ENCODE measurements at places on chromosomes 7 and 10. TPM values are rescaled to one million over a fixed set of nuclear protein-coding genes. Genes with fewer than 3 reads are reported as not detected.

- DNase-seq, result no peak
Measured at GRCh38 chr10:115710136-115710535, 562.9 kb downstream of the GFRA1 start.

GRCh38 chr7:82375713-82376112, 67.9 kb downstream of the CACNA2D1 start:
- no peak for DNase-seq

- no peak for DNase-seq
Measured at GRCh38 chr10:127346604-127347003, 150.2 kb upstream of the INSYN2A start.

- no peak for DNase-seq
Measured at GRCh38 chr7:121544238-121544637, 148.1 kb upstream of the FAM3C start.

DNA sequence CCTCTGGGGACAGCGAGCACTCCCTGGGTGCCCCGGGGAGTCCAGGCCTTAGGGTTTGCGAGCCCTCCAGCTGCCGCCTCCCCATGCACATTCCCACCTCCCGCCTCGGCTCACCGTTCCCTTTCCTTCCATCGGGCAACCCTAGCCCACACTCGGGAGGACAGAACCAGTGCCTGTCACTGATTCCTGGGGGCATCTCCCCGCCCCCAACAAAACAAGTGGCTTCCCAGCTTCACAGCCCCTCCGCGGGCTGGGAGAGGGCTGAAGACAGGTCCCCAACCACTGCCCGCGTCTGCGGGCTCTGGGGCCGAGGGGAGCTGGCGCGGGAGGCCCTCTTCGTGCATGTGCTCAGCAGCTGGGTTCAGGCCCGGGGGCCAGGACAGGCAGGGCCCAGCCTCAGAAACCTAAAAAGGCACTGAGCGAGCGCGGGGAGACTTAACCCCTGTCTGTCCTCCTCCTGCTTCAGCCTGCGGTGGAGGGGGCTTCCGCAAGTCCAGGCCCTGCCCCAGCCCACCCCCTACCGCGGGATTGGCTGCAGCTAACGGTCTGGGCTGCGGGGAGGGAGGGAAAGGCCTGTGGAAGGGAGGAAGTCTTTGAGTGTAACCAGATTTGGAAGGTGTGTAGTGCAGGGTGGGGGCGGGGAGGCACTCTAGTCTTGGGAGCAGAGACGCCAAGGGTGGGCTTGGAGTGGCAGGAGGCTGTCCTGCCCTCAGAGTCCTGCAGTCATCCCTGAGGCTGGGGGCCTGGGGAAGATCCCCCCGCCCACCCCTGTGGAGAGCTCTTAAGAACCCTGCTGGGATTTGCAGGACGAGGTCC, 1.2 kb downstream of the FLNC start:
- DNase-seq, result no peak

DNA sequence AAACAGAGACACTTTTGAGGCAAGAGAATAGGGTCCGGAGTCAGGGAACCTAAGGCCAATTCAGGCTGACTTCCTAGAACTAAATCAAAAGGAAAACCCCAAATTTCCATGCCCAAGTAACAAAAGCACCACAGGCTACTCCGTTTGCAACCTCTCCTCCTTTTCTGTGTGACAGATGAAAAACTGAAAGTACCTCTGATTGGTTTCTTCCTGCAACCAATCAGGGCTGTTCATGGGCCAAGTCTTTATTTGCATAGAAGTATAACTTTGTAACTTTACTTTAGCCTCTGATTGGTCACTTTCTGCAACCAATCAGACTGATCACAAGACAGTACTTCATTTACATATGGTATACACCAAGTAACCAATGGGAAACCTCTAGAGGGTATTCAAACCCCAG, 239.9 kb upstream of the KCND2 start:
- no peak for DNase-seq

Gene TPK1
- 18.8 TPM for total RNA-seq

- DNase-seq, result no peak
Measured at GRCh38 chr7:2791390-2791789, 52.7 kb downstream of the GNA12 start.

DNA sequence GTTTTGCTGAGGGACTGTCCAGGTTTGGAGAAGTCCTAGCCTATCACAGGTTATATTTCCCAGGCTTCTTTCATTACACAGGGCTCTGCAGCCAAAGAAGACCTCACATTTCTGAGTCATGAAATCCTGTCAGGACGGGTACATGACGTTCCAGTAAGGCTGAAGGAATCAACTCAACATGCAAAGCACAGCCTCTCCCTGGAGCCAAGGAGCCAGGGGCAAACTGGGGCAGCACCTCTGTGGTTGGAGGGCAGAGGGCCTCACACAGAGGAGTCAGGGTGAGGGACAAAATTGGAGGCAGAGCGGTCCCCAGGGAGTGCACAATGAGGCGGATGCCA, 116.3 kb upstream of the GDF10 start:
- no peak for DNase-seq

GRCh38 chr10:115802911-115803310, 470.1 kb downstream of the GFRA1 start:
- DNase-seq, result no peak

GRCh38 chr7:137642031-137642430, 204.7 kb downstream of the DGKI start:
- DNase-seq, result no peak

- no peak for DNase-seq
Measured at GRCh38 chr10:18906636-18907035, 142.0 kb upstream of the MALRD1 start.

DNA sequence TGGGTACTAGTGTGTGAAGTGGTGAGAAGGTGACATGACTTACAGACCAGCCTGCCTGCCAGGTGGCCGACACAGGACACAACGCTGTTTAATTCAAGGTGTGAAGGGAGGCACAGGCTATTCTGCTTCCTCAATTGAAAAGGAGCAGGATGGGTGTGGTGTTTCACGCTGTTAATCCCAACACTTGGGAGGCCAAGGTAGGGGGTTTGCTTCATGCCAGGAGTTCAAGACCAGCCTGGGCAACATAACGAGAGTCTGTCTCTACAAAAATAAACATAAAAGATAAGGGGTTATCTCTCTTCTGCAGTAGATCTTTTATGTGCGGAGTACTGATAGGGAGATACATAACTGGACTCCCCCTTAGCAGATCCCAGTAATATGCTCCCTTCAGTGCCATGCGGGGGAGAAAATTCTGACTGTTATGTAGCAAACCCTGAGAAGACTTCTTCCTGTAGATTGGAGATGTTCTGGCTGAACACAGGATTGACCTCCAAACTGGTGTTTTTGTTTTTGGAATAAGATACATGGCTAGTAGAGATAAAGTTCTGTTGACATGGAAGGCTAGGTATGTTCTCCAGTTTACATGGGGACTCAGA, 63.2 kb downstream of the CCNY start:
- no peak for DNase-seq

GRCh38 chr7:111867348-111867931, 305.1 kb upstream of the IMMP2L start:
- DNase-seq, result no peak

Gene ZNF365
- total RNA-seq, result 0.25 TPM

- peak; percentile 93 for DNase-seq
Measured at GRCh38 chr7:73828107-73828803, 2.5 kb upstream of the CLDN4 start.

DNA sequence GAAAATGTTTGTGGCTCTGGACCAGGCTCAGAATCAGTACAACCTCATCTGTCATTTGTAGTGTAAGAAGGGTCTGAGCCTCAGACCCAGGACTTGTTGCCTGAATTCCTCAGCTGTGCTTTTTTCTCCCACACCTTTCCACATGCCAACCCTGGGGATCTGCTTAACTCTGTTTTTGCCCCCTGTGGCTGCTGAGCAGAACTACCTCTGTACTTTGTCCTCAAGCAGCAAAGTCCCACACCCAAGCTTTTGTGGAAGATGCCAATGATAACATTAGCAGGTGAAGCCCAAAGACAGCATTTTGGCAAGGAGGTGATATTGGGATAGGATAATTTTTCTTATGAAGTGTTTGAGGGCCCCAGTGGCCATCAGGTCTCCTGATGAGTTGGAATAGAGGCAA, 5.8 kb upstream of the CYP2C18 start:
- peak; percentile 67 for DNase-seq

Gene SEMA3A
- 1.7 TPM for total RNA-seq

GRCh38 chr7:86012971-86013370, 630.7 kb upstream of the GRM3 start:
- DNase-seq, result no peak

DNA sequence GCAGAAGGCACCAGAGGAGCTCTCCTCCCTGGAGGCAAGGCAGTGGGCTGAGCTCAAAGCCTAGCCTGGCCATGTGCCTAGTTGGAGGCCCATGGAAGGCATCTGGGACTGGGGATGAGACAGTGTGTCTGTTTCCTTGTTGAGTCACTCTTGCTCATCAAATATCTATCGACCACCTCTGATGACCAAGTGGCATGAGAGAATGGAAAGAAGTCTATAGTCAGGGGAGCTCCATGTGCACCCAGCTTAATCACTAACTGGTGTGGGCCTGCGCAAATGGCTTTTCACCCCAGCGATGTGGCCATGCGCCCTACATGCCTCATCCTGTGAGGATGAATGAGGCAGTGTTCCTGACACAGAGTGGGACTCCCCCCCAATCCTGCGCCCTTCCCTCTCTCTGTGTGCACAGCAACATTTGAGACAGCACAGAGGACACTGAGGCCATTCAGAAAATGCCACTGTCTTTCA, 229.9 kb downstream of the RPS24 start:
- no peak for DNase-seq

DNA sequence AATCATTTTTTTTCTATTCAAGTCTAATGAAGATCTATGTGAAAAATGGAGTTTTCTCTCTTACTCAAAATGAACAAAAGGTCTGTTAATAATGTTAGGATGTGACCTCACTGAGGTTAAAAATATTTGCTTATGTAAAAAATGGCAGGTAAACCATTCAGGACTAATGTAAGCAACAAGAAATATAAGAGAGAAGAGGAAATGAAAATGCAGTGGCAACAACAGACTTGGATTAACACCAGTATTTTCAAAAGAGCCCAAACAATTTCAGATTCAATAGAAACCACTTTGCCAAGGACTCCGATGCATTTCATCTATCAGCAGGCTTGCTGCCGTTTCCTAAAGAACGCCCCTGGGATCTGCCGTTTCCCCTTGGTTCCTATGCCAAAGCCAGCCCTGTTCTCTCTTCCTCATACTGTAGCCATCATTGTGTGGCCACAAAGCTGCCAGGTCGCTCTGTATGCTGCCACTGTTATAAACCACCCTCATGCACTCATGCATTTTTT, 66.4 kb downstream of the MTURN start:
- no peak for DNase-seq

Gene INMT
- total RNA-seq, result 2.3 TPM

Gene PRLHR
- not detected for total RNA-seq

Gene APBB1IP
- 2.1 TPM for total RNA-seq

Gene CABCOCO1
- total RNA-seq, result not detected

DNA sequence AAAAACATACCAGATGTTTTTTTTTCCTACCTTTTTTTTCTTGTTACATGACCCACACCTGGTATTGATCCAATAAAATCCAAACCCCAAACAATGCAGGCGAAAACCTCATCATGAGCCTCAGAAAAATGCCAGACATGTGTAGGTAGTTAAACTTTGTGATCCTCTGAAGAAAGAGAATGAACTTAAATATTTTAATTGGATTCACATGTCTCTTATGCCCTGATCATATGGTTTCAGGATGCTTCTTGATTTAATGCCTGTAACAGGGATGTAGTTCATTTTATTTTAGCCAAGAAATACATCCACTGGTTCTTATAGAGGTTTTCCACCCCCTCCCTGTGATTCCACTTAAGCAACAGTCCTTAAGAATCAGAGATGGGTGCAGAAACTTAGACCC, 451.6 kb downstream of the TYW1 start:
- DNase-seq, result no peak

DNA sequence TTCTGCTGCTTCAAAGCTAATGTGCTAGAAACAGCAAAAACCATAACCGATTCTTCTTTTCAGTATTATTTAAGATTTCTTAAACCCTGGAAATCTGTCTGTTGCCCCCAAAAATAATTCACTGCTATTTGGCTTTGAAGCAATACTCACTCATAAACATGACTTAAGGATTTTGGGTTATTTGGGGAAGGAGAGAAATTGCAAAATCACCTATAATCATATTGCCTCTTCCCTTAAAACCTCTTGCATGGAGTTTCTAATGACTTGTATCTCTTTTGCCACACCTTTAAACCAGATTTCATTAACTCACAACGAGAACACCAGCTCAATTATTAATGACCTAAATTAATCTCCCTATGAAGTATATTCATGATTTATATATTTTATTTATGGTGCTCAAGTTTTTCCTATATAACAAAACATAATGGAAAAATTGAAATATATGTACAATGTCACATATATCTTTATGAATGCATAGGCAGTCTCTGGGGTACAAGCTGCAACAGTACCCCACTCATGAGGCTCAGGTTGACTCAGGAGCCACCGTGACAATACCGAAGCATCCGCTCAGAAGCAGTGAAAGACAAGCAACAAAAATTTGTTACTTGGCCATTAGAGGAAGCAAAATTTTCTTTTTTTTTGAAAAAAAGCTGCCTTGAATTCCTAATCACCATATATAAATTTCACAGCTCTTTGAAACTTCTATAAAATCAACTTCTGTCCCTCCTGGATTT, 3.0 kb downstream of the NAMPT start:
- DNase-seq, result no peak

GRCh38 chr10:82691211-82691610, 816.2 kb downstream of the NRG3 start:
- DNase-seq, result no peak

DNA sequence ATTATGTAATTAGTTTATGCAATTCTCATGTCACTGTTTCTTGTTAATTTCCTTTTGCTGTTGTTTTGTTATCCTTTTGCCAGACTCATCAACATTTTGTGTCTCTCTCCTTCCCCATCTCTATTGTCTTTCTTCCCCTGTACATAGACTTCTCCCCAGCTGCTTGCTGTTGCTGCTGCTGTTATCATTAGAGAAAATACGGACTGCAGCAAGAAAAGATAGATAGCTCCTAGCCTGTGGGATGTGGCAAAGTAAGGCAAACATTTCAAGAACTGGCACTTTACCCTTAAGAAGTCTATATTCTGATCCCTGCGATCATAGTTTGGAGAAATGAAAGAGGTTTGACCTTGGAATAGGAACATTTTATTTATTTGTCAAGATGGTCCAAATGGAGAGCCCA, 162.2 kb downstream of the AOAH start:
- DNase-seq, result no peak

Gene DDX56
- 41.1 TPM for total RNA-seq

GRCh38 chr10:45592432-45592831, 80.1 kb downstream of the ZFAND4 start:
- no peak for DNase-seq

GRCh38 chr7:36344622-36345021, 45.0 kb upstream of the ANLN start:
- DNase-seq, result no peak

Gene HOGA1
- 0.49 TPM for total RNA-seq

DNA sequence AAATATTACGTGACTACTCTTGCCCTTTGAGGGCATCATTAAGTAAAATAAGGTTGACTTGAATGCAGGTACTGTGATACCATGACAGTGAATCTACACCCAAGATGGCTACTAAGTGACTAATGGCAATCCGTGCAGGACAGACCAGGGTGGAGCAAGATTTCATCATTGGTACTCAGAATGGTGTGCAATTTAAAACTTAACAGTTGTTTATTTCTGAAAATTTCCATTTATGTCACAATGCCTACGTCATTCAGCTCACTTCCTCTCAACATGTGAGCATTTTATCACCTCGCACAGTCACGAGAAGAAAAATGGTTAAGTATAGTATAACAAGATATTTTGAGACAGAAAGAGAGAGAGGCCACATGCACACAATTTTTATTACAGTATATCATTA, 50.3 kb upstream of the MET start:
- DNase-seq, result no peak

- no peak for DNase-seq
Measured at GRCh38 chr10:91229683-91230082, 9.2 kb downstream of the PCGF5 start.

Gene ANKRD61
- total RNA-seq, result not detected

Data from colonic mucosa (tissue), 4 donors.